ENCODE measurements at places on chromosomes 4 and X. TPM values are rescaled to one million over a fixed set of nuclear protein-coding genes. Genes with fewer than 3 reads are reported as not detected.
A peak's percentile ranks its signal among the peaks of the same experiment; 100 is the strongest.

Gene GRIA3
- not detected for polyA plus RNA-seq

Gene TMEM129
- polyA plus RNA-seq = 37.3 TPM

Gene ZNF711
- 0.78 TPM for polyA plus RNA-seq

Gene SOWAHD
- polyA plus RNA-seq = not detected

DNA sequence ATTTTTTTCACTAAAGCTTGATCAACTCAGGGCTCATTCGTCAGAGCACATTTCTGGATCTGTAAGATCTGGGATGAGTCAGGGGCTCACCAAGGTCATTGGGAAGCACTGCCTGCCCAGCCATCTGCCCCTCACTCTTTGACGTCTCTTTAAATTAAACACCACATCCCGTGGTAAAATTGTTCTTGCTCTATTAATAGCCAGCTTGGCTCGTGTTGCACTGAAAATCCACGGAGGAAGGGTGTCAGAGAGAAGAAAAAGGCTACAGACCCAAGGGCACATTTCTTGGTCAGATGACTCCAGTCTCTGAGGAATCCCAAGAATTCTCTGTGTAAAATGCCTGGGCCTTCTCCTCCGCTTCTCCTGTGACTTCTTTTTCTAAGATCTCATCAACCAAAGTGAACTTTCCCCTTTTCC is 45.7 kb upstream of the GATB start:
- no peaks in the 10 kb centered on the region for H3K36me3 ChIP-seq
- no peak overlapping the region for H3K4me3 ChIP-seq
- H3K27me3 ChIP-seq = peaks cover 4% of the 10 kb centered on the region
- no peak overlapping the region for H3K27ac ChIP-seq
- no peaks in the 10 kb centered on the region for H3K4me1 ChIP-seq

- H3K27me3 ChIP-seq = peaks cover 6% of the 10 kb centered on the region
- H3K4me1 ChIP-seq = no peaks in the 10 kb centered on the region
- no peaks in the 10 kb centered on the region for H3K36me3 ChIP-seq
- no peak overlapping the region for H3K4me3 ChIP-seq
- H3K27ac ChIP-seq = no peak overlapping the region
These were observed 613.3 kb downstream of the BCOR start for GRCh38 chrX:39484159-39485068.

DNA sequence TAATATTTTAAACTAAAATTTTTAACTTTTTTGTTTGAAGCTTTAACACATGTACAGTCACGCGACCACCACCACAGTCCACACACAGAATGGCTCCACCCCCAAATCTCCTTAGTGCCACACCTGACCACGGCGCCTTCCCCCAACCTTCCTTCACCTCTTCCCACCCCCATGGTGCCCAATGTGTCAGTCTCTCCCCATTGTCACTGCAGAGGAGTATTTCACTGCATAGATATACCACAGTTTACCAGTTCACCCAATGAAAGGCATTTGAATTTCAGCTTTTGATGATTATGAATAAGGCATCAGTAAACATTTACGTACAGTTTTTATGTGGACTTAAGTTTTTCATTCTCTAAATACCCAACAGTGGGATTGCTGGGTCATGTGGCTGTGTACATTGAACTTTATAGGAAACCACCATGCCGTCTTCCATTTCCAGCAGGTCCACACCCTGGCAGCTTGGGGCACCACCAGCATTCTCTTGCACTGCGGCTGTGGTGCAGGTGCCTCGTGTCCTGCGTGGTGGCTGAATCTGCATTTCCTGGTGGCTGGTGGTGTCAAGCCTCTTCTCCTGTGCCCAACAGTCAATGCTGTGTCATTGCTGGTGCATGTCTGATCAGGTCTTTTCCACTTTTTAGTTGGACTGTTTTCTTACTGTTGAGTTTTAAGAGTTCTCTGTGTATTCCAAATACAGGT is 49.0 kb downstream of the CPLX1 start:
- peaks cover 29% of the 10 kb centered on the region for H3K36me3 ChIP-seq
- H3K27ac ChIP-seq = peak overlapping the region; percentile 68
- peak overlapping the region; percentile 44 for H3K4me3 ChIP-seq
- H3K4me1 ChIP-seq = peaks cover 74% of the 10 kb centered on the region
- peaks cover 11% of the 10 kb centered on the region for H3K27me3 ChIP-seq

- peaks cover 6% of the 10 kb centered on the region for H3K4me1 ChIP-seq
- H3K27me3 ChIP-seq = no peaks in the 10 kb centered on the region
- no peak overlapping the region for H3K4me3 ChIP-seq
- no peak for DNase-seq
- peaks cover 4% of the 10 kb centered on the region for H3K36me3 ChIP-seq
- no peak overlapping the region for H3K27ac ChIP-seq
These were observed 185.9 kb downstream of the SLC4A4 start for GRCh38 chr4:71524756-71525155.

GRCh38 chr4:149029056-149029651 is 586.9 kb upstream of the NR3C2 start:
- no peak overlapping the region for H3K4me3 ChIP-seq
- no peaks in the 10 kb centered on the region for H3K27me3 ChIP-seq
- no peaks in the 10 kb centered on the region for H3K36me3 ChIP-seq
- H3K27ac ChIP-seq = no peak overlapping the region

DNA sequence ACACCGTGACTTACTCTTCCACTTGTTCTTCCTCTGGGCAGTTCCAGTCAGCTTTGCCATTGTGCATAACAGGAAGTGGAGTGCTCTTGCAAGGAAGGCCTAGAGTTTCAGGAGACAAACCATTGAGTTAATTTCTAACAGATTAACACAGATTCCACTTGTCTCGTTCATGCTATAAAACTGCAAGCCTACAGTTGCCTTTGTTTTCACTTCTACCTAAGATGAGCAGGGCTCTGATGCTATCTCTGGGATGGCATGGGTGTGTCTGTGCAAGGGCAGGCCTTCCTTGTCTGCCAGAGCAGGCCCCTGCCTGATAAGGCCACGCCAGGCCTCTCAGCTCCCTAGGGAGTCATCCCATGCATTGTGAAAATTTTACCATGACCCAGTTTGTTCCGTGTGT is 67.7 kb upstream of the PGRMC2 start:
- H3K36me3 ChIP-seq = no peaks in the 10 kb centered on the region
- no peaks in the 10 kb centered on the region for H3K4me1 ChIP-seq
- no peak overlapping the region for H3K27ac ChIP-seq
- no peaks in the 10 kb centered on the region for H3K27me3 ChIP-seq

All from immature natural killer cell (primary cell).